GOT3 (cell line): ENCODE measurements at places on chromosomes 1 and 21.

GRCh38 chr1:18149027-18149641 is 41.5 kb downstream of the IGSF21 start:
- no peak for DNase-seq

DNA sequence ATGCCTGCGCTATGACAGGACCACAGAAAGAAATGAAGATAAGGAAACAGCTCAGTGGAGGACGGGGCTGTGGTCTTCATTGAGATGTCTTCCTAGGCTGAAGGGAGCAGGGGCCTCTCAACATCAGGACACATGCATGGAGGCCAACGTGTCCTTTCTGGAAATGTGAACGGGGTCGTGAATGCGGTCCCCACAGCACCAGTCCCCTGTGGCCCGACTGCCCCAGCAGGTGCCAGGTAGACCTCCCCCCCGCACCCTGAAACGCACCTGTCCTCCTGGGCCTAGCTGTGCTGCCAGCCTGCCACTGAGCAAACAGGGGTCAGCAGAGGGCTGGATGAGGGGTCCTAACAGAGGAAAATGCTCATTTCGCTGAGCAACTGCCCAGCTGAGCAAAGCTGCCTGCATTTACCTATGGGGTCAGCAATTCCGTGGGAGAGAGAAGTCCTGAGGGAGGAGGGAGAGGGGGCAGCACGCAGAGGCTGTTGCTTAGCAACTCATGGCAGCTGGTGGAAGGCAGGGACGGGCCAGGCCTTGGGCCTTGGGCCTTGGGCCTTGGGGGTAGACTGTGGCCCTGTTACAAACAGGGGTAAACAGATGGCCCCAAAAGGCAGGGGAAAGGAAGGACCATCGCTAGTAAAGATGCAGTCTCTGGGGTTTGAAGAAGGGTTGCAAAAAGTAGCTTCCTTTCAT is 77.4 kb downstream of the NPHP4 start:
- DNase-seq, result no peak

DNA sequence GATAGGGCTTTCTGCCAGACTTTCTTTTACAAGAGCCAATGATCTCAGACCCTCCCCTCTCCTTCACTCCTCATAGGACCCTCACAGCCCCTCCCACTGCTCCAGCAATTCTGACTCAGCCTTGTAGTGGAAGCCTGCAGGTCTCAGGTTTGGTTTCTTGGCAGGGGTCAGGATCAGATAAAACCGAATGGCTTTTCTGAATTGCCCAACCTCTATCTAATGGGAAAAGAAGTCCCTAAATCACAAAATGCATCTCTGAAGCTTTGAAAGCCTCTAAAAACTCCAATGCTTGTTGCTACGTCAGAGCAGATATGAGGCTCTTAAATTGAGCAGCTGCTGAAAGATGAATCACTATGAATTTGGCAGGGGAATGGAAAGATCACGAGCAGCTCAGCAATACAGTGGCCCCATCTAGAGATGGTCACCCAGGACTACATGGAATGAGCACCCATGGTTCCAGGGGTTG is 74.5 kb downstream of the NID1 start:
- DNase-seq, result no peak

DNA sequence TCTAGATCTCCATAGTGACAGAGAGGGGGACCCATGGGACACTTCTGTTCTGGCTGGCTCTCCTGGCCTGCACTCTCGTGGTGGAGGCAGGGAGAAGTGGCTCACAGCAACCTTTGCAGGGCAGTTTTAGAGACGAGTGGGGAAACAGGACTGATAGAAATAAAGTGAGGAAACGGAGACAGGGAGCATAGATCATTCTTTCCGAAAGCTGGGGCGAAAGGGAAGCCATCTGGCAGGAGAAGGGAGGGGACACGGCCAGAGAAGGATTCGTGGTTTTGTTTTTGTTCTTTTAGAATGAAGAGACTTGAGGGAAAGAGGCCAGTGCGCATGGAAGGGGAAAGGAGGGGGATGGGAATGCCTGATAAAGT is 3.5 kb downstream of the TIE1 start:
- DNase-seq, result no peak

GRCh38 chr1:106534612-106535011 is 521.9 kb upstream of the PRMT6 start:
- no peak for DNase-seq

- no peak for DNase-seq
Measured at GRCh38 chr1:37493336-37494098, 19.1 kb downstream of the ZC3H12A start.

- DNase-seq, result no peak
Measured at GRCh38 chr1:228938537-228938901, 203.2 kb downstream of the RHOU start.

- DNase-seq, result no peak
Measured at GRCh38 chr21:43321111-43321510, 105.8 kb downstream of the SIK1 start.

GRCh38 chr1:117620440-117620839 is 14.6 kb downstream of the TENT5C start:
- DNase-seq, result no peak

DNA sequence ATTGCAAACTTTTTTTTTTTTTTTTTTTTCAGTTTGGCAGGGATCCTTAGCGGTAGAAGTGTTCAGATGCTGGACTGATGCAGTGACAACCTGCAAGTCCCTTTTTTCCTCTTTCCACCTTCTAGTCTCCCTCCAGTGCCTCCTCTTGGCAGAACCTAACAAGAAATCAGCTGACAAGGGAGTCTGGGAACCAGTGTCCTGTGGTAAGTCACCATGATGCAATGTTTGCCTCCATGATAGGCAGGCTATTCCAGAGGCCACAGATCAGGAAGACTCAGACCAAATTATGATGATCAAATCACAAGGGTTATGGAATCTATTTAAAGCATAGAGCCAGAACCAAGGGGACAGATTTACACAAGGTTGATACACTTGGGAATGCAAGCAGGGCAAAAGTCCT is 3.0 kb upstream of the CD34 start:
- DNase-seq, result no peak

DNA sequence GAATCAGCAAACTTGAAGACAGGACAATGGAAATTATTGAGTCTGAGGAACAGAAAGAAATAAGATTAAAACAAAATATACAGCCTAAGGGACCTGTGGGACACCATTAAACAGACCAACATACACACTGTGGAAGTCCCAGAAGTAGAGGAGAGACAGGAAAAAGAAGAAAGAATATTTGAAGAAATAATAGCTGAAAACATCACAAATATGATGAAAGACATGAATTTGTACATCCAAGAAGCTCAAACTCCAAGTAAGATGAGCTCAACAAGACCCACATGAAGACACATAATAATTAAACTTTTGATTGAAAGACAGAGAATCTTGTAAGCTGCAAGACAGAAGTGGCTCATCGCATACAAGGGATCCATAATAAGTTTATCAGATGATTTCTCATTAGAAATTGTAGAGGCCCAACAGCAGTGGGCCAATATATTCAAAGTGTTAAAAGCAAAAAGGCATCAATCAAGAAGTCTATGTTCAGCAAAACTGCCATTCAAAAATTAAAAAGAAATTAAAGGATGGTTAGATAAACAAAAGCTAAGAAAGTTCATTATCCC is 311.3 kb upstream of the ADGRL2 start:
- DNase-seq, result no peak

- no peak for DNase-seq
Measured at GRCh38 chr1:11272544-11272831, 510 bp upstream of the UBIAD1 start.

DNA sequence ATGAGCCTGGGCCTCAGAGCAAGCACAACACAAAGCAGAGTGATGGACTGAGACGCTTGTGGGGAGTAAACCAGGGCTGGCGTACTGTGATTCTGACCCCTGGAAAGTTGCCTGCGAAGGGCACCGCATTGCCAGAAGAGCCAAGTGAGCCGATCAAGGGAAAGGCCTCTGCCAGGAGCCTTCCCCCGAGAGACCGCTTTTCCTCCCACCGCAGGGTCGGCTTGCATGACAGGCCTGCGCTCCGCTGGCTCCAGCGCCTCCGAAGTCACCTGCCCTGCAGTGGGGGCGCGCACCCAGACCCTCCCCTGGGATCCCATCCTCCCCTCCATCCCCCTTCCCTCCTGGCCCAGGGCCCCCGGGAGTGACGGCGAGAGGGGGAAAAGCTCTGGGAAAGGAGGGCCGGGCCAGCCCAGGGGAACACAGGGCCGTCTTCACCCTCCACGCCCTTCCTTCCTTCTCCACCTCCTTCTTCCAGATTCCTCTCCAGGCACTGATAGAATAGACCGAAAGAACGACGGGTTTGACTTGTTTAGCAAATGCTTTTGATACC is 165.0 kb downstream of the TRIM33 start:
- DNase-seq, result no peak

DNA sequence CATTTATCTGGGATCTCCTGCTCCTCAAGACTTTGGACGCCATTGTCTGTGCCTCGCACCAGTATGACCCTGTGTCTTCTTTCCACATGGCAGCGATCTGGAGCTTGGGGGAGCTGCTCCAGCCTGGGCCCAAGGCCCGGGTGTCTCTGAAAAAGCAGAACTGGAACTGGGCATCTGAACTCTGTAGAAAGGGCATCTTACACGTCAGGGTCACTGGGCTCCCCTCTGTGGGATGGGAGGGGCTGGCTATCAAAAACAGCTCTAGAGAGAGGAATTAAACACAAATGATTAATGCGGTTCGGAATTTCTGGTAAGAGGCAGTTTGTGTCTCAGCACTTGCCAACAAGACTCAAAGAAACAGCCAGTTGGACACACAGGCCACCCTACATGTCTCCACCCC is 16.1 kb downstream of the FCRL1 start:
- no peak for DNase-seq

- DNase-seq, result no peak
Measured at GRCh38 chr1:148293651-148294050, 141.6 kb upstream of the NBPF11 start.

DNA sequence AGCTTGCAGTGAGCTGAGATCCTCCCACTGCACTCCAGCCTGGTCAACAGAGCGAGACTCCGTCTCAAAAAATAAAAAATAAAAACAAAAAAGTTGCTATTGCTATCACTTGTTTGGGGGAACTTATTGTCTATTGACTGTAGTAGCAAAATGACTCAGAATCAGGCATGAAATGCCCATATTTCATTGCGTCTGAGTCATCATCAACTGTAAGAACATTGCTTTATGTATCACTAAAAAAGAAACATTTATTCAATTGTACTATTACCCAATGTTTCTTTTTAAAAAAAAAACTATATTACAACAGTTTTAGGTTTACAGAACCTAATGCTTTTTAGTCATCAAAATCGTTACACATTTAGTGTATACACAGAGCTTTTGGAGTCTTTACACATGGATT is 91.0 kb upstream of the FMN2 start:
- DNase-seq, result no peak

DNA sequence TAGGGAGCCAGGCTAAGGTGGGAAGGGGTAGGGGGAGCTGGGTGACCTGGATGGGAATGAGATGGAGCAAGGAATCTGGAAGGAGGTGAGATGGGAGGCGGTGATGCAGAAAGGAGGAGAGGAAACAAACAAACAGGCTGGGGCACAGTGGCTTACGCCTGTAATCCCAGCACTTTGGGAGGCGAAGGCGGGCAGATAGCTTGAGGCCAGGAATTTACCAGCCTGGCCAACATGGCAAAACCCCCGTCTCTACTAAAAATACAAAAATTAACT is 10.8 kb downstream of the CRABP2 start:
- no peak for DNase-seq

DNA sequence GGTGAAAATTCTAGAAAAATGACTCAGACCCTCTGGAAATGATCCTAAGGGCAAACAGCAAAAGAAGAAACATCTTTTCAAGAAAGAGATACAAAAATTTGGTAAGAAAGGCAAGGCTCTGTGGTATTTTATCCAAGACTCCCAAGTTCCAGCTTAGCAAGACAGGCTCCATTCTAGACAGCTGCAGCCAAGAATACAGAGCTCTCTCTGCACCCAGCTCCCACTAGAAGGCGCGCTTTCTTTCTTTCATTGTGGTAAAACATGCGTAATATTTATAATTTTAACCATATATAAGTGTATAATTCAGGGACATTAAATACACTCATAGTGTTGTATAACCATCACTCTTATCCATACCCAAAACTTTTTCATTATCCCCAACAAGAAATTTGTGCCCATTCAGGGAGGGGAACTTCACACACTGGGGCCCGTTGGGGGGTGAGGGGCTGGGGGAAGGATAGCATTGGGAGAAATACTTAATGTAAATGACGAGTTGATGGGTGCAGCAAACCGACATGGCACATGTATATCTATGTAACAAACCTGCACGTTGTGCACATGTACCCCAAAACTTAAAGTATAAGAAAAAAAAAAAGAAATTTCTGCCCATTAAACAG is 2.2 kb upstream of the HFM1 start:
- DNase-seq, result no peak

GRCh38 chr1:245475961-245476516 is 321.3 kb downstream of the KIF26B start:
- no peak for DNase-seq

- no peak for DNase-seq
Measured at GRCh38 chr1:6969106-6969505, 183.9 kb downstream of the CAMTA1 start.

DNA sequence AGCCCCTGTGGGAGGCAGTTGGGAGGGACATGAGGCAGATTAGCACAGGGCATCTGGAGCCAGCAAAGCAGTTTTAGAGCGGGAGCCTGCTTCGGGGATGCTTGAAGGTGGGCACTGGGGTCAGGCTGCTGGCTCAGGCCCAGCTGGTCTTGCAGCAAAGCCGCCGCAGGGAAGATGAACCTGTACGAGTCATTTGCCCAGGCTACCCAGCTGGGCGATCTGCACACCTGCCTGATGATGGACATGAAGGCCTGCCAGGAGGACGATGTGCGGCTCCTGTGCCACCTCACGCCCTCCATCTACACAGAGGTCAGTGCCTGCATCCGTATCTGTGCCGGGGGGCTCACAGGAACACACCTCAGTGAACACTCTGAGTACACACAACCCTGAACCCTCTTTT is 7.7 kb upstream of the SLC27A3 start:
- DNase-seq, result no peak

- no peak for DNase-seq
Measured at GRCh38 chr1:168161459-168161858, 17.3 kb upstream of the TIPRL start.

DNA sequence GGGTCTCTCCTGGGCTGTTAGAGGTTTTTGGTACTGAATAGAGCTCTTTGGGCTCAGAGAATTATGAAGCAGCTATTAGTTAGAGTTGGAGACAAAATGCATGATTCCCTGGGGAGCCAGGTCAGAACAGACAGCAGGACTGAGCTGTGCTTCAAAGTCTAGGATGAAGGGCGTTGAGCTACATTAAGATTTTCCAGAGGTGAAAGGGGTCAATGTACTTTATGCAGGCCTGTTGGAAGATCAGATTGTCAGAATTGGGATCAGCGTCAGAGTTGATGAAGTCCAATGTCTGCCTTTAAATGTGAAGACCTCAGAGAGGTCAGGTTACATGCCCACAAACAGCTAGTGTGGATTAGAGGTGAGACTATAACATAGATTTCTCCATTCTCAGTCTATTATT is 53.8 kb downstream of the RGS5 start:
- no peak for DNase-seq
